ENCODE measurements at places on chromosomes 11 and 22.

- no peak for DNase-seq
Measured at GRCh38 chr11:13352711-13353110, 75.1 kb downstream of the BMAL1 start.

GRCh38 chr11:44610186-44610955 is 44.9 kb downstream of the CD82 start:
- no peak for DNase-seq

DNA sequence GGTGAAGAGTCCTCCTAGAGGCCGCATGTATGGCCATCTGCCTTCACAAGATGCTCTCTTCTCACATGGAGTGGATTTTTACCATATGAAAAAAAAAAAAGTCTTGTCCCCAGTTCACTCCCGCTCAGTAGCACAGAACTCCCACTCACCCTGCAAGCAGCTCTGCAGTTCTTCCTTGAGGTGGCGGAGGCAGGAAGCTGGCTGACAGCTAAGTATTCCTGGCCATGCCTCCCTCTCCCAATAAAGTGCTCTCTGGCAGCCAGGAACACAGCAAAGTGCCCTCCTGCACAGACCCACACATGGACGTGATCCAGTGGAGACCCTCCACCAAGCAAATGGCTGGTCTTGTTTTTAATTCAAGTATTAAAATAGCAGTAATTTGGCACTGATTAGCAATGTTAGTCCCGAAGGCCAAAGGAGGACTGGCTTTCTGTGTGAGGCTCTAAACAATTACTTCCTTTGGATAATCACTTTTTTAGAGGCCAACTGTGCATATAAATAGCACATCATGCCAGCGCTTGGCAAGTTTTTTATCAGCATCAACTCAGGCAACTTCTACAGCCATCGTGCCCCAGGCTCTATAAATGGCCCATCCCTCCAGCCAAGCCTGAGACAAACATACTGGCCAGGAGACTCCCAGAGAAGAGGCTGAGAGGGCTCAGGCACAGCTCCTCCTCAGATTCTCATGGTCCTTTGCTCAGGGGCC is 413.6 kb downstream of the OPCML start:
- DNase-seq, result no peak

DNA sequence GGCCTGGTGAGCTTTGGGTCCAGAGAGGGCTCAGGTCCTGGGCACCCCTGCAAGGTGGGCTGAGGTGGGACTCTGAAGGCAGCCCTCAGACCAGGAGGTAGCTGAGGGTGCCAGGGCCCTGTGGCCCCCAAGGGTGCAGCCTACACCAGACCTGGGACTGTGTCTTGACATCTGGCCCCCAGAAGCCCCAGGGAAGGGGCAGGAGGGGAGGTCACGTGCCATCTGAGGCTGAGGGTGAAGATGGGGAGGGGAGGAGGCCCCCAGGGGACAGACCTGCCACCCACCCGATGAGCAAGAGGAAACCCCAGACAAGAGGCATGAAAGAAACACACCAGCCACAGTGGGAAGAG is 520.2 kb downstream of the BRD1 start:
- DNase-seq, result no peak

DNA sequence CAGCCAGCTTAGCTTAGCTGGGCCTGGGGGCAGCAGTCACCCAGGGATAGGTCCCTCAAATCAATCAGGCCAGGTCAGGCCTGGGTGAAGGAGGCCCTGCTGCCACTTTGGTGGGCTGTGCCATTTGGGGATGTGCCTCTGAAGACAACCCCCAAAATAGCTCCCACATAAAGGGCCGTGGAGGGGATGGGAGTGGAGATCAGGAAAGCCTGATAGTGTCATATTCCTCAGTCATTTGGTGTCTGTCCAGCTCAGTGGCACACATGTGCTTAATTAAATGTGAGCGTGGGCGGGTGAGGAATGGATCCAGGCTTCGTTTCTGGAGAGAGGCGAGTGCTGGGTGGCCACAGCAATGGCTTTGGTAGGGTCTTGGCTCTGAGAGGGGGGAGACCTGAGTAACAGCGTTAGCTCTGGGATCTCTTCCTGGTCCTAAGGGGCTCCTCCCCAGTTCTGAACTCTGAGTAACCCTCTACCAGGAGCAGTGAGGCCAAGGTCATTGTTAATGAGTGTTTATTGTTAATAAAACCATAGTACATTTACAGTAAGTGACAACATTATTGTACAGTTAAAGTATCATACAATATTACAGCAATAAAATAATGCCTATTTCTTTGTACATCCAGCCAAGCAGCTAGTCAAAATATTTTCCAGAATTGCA is 45.2 kb downstream of the NAT10 start:
- no peak for DNase-seq

- DNase-seq, result no peak
Measured at GRCh38 chr11:134633276-134633675, 221.2 kb upstream of the B3GAT1 start.

GRCh38 chr11:59273373-59273841 is 60.7 kb upstream of the MPEG1 start:
- no peak for DNase-seq

DNA sequence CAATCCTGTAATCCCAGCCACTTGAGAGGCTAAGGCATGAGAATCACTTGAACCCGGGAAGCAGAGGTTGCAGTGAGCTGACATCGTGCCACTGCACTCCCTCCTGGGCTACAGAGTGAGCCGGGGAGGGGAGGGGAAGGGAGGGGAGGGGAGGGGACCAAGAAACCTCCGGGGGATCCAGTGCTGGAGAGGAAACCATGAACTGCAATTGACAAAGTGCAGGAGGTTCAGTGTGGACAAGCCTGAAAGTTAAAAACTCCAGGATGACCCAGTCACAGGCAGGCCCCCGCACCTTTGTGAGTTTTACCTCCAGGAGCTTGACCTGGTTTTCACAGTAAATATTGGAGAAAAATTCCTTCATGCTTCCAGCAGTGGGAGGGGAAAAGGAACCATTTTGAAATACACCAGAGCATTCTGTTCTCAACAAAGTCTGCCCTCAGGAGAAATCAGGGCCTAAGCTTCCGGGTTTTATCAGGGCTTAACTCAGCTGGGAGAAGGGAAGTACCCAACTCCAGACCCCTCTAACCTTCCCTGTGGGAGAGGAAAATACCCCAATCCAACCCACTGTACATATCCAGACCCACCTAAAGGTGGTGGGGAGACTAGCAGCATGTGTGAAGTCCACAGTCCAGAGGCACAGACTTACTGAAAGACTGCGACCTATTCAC is 15.5 kb upstream of the ZFTA start:
- DNase-seq, result no peak

GRCh38 chr11:81886406-81887075 is 847.1 kb downstream of the FAM181B start:
- DNase-seq, result no peak

- no peak for DNase-seq
Measured at GRCh38 chr22:48636746-48637145, 1190.9 kb downstream of the BRD1 start.
